ENCODE measurements at places on chromosomes 2 and 18. TPM values are rescaled to one million over a fixed set of nuclear protein-coding genes. Genes with fewer than 3 reads are reported as not detected.

DNA sequence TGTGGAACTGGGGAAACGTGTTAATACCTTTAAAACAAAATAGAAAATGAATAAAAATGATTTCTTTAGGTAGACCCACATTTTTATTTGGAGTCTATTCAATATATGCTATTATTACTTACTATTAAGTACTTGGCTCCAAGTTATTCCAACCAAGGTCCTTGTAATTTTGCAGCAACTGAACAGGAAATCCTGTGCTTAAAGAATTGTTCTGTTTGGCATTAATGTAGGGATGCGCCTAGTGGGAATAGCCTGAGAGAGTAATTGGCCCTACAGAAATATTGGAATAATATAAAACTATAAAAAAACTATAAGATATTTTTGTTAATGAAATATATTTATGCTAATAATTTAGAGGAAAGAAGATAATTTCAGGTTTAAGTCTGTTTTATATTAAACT, 22.9 kb upstream of the ZSWIM2 start:
- DNase-seq = no peak

DNA sequence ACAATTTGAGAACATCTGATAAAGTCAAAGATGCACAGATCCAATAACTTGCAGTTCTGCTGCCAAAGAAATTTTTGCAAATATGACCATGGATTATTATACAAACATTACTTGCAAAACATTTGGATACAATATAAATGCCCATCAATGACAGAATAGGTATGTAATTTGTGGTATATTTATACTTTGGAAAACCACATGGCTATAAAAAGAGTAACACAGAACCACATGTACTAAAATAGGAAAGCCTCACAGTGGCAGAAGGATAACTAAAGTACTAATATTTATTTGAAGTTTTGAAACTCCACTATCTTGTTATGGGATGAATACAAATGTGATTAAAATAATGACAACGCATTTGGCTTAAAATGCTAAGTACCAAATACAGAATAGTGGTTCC, 51.8 kb upstream of the DNAJC10 start:
- DNase-seq = no peak

Gene CCDC141
- total RNA-seq = 2.1 TPM

Gene SLC66A3
- 10.4 TPM for total RNA-seq
